ENCODE measurements at places on chromosomes 16 and 17.

- no peak for DNase-seq
Observed at GRCh38 chr17:36017799-36018198, at the start of gene CCL23. Gene CCL23, minus strand, starts transcription at chr17:36017972. Its CDS starts 75 bp downstream, at chr17:36017897.

DNA sequence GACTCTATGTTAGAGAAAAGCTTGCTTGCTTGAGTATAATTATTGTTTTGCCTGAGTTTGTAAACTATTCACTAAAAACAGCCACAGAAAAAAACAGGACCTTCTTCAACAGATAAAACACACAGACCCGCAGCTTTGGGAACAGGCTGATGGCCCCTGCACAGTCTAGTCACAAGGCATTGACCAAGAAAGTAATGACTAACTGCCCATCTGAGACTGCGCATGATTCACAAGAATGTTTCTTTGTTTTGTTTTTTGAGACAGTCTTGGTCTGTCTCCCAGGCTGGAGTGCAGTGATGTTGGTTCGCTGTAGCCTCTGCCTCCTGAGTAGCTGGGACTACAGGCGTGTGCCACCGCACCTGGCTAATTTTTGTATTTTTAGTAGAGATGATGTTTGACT, 2.8 kb upstream of the ZKSCAN2 start:
- DNase-seq, result no peak

DNA sequence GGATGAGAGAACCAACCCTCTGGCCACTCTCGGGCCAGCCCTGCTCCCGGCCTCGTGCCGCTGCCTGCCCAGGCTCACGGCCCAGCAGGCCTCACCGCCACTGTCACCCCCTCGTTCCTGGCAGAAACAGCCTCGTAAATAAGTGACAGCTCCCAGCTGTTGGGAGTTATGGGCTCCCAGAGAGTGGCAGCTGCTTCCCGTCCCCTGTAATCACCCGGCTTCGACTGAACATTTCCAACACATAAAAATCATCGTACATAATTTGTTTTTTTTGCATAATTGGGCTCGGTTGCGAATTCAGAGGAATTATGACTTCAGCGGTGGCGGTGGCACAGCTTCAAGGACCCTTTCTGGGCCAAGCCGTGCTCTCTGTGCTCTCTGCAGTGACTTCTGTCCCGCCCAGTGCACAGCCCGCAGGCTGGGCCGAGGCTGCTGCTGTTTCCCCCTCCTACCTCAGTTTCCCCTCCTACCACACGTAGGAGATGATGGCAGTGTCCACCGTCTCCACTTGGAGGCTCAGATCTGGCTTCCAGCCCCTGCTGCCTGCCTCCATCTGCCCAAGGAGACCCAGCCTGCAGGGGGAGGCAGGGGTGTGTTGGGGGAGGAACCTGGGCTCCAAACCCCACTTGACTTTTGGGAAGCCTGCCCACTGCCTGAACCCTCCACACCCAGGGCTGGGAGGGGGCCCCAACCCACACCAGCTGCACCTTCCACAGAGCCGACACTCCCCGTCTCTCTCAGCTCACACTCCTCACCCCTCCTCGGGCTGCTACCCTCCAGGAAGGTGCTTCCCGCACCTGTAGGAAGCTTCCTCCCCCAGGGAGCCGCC, 84.9 kb downstream of the RTN4RL1 start:
- no peak for DNase-seq

DNA sequence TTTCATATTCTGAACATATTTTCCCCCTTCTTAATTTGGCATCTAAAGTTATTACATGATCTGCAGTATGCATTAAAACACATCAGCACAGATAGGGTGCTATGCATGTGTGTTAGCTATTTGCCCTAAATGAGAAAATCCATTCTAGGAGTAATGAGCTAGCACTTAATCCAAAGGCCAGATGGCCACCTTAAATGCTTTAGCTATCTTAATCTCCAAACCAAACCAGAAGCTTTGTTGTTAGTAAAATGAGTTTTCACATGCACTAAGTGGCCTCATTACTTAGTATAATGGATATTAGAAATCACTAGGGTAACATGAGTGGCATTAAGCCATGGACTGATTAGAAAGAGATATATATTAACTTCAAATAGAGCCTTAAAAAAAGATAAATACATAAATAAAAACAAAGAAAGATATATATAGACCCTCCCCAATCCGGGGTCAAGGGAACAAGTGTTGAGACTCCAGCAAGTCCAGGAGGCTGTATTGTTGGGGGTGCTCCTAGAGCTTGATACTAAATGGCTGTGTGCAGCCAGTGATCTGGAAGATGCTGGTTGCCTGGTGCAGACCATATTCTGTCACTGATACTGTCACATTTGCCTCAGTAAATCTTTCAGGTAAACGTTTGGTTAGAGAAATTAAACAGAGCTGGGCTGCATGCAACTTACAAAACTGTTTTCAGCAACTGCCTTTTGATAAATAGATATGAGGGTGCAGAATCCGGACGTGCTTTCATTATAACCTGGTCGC, 67.3 kb downstream of the MYH10 start:
- DNase-seq, result peak; percentile 51

GRCh38 chr16:88768071-88768783, 16.8 kb downstream of the PIEZO1 start:
- DNase-seq, result peak; percentile 71

DNA sequence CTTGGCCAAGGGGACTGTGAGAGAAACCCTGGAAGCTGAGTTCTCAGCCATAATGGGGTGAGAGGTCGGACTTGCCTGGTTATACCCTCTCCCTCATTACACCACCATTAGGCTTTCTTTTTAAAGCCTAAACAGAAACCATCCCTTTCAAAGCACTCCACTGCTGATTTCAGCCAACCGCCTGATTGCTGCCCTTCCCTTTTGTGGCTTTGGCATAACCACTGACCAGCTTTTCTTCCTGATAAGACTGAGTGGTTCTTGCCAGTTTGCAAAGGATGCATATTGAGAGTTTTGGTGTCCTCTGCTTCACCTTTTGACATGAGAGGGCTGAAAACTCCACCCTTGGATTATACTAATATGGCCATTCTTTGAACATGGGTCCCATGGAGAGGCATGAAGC, 308.2 kb upstream of the GOT2 start:
- DNase-seq, result no peak

- DNase-seq, result no peak
Observed at GRCh38 chr16:11449716-11450115, 104.5 kb downstream of the RMI2 start.
